ENCODE measurements at places on chromosomes 5 and 9.

DNA sequence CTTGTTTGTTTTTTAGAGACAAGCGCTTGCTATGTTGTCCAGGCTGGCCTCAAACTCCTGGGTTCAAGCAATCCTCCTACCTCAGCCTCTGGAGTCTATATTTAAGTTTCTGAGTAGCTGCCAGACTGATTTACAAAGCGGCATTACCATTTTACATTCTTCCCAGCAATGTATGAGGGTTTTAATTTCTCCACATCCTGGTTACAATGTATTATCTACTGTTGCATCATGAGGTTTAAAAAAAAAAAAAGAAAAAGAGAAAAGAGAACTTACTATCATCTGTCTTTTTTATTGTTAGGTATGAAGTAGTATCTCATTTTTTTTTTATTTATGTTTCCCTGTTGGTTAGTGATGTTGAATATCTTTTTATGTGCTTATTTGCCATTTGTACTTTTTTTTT is 18.9 kb upstream of the CLINT1 start:
- no peak for DNase-seq

GRCh38 chr9:90165281-90165680 is 477.3 kb downstream of the DIRAS2 start:
- DNase-seq = no peak

- DNase-seq = no peak
Observed at GRCh38 chr5:138466125-138466899, 1.0 kb downstream of the EGR1 start.

DNA sequence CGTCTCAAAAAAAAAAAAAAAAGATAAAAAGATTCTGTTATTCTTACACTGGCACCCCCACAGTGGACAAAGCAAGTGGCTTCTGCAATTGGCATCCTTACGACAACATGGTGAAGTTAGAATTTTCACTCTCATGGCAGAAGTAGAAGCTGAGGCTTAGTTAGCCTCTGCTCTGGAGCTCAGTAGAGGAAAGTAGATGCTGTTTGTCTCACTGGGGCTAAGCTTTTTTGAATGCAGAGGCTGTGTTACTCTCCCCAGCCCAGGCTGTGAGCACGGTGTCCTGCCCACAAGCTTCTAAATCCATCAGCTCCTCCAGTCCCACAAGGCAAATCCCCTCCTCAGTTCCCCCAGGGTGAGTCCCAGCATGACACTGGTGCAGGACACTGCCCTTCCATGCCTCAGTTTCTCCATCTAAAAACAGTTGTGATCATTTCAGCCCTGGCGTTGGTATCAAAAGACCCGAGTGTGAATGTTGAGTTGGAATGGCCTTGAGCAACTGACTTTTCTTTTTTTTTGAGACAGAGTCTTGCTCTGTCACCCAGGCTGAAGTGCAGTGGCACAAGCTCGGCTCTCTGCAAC is 22.6 kb upstream of the PHF19 start:
- no peak for DNase-seq

DNA sequence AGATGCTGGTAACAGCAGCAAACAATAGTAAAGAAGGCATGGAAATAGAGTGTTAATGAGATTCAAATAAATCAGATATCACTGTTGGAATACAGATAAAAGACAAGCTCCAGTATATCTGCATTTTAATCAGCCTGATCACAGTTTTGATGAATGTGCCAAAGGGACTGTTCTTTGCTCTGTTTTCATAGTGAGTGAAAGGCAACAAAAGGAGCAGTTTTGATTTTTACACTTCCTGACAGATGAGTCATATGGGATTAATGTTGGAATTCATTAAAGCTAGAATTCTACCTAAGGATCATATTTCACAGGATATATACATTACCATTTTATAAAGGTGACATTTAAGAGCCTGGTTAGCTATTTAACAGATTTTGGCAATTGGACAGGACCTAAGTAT is 743.3 kb upstream of the PTPRD start:
- no peak for DNase-seq

DNA sequence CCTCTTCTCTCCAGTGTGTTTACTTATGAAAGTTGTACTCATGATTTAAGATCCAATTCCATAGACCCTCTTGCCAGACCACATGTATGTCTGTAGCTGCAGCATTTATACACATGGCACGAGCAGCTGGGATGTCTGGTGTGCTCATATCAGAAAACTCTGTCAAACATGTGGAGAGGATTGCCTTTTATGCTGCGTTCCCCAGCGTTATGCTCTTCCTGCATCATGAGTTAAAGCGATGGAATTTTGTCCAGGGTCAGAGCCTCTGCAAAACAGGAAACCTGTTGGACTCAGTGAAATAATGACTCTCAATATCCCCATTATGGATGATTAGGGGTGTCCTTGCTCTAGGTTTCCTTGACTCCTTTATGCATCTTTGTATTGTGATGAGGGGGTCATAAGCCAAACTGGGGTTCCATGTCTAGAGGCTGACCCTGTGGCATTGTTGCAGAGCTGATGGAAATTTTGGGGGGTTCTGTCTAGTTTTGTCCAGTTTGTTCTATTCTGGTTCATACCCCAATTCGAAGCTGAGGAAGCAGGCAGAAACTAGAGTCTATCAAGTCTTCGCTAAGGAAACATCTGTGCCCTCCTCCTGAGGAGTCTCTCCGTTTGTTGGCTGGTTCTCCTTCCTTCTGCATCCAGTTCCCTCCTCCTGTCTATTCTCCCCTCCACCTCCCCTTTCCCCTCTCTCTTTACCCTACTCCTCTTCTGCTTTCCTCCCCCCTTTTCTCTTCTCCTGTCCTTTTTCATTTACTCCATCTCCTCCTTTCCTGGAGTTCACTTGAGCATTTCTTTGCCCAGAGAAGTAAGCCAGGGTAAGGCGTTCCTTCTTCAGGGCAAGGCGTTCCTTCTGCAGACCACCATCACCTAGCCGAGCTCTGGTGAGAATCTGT is 252.8 kb downstream of the MAST4 start:
- DNase-seq = no peak
